Spleen (tissue), 13 donors: ENCODE measurements at places on chromosomes 16 and 17.

GRCh38 chr17:15999974-16000827 lies 577 bp downstream of the TTC19 start:
- no peak for DNase-seq

DNA sequence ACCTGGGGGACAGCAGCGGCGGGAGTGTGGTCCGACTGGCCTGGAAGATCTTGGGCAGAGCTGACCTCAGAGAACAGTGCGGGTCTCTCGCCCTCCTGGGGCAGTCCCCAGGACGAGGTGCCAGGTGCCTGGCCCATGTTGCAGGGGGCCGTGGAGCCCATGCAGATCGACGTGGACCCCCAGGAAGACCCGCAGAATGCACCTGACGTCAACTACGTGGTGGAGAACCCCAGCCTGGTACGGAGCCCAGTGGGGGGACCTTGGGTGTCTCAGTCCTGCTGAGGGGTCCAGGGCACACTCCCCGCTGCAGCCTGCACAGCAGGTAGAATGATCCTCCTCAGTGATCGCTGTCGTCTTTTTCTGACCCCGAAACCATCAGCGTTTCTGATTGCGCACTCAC lies 1.4 kb downstream of the GPS1 start:
- peak; percentile 69 for DNase-seq

- DNase-seq, result no peak
Measured at GRCh38 chr17:3510090-3510489, 34.3 kb downstream of the ASPA start.

DNA sequence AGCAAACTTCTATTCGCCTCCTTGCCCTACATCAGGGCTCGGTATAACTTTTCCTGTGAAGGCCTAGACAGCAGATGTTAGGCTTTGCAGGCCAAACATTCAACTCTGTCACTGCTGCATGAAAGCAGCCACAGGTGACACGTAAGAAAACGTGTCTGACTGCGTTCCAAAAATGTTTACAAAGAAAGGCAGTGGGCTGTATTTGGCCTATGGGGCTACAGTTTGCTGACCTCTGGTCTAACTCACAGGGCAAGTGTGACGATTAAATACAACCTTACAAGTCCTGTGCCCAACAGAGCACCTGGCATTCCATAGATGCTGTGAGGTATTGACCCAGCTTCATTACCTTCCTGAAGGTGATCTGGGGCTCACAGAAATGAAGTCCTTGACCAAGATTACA lies 79.4 kb downstream of the USP31 start:
- DNase-seq, result no peak

DNA sequence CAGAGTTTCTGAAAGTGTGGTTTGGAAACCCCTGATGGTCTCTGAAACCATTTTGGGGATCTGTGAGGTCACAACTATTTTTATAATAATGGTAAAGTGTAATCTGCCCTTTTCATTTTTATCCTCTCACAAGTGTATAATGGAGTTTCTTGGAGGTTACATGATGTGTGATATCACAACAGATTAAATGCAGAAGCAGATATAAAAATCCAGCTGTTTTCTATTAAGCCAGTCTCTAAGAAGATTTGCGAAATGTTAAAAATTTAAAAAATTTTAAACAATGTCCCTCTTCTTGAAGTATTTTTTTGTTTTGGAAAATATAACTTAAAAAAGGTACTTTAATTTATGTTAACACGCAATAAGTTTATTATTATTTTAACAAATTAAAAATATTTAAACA lies 48.7 kb downstream of the RPGRIP1L start:
- no peak for DNase-seq
